ENCODE measurements at places on chromosomes 3 and 15.

DNA sequence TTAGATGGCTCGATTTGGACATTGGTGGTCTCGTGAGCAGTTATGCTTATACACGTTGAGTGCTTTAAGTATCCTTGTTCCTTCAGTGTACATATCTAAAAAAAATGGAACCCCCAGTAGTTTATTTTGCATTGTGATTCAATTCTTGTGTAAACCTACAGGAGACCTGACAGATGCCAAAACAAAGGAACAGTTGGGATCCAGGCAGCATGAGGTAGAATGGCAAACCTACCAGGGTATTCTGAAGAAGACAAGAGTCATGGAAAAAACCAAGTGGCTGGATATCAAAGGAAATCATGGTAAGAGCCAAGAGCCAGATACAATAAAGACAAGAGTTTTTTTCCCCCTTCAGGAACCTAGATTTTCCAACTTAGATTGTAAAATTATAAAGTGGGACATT lies 2.0 kb downstream of the TMEM62 start:
- DNase-seq, result no peak

DNA sequence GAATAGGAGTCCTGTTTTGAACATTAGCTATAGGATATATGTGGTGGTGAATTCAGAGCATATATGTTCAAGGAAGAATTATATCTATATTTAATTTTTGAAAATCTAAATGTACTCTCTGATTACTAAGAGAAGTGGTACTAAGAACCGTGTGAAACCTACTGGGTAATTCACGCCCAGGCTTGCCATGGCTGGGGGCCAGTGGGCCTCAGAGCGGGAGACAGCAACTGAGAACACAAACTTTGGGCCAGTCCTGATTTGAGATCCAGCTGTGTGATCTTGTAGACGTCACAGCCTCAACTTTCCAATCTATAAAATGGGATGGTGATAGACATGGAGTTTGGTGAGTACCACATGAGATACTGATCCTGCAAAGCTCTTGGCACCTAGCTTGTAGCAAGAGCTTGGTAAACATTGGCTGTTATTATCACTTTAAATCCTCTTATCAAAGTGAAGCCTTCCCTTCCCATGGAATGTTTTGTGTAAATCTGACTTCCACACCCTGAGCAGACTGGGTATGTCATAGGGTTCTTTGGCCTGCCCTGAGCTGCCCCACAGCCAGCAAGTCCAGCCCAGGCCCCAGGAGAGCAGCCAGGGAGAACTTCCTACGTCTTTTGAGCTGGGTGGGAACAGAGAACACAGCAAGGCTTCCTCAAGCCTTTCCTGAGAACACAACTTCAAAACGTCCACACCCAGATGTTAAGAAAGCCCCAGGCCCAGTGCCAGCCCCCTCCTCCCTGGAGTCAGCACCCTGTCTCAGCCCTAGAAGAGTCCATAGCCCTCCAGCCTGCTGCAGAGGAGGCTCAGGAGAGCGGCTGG lies 8.2 kb upstream of the PAQR5 start:
- DNase-seq, result no peak

DNA sequence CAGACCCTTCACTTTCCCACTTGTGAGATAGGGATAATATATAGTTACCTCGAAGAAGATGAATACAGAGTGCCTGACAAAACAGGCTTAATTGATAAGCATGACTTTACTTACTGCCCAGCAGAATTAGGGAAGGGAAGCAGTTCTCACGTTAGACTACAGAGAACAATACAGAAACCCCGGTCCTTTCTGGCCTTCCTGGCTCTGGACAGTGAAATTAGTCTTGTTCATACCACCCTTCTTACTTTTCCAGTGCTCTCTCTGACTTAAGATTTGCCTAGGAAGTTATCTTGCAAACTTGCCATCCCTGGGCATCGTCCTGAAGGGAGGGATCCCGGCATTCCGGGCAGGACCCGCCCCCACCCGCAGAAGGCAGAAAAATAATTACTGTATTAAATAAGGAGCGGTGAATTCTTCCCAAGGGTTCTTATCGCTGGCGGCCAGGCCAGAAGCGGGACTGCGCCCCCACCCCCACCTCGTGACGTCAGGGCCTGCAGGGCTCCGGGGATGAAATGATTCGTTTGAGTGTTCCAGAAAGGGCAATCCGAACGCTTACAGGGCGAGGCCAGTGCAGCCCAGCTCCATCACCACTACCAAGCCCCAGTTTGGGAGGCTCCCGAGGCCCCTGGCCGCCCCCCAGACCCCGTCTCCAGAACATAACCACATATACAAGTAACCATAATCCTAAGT lies 8.4 kb downstream of the SOX2 start:
- no peak for DNase-seq

DNA sequence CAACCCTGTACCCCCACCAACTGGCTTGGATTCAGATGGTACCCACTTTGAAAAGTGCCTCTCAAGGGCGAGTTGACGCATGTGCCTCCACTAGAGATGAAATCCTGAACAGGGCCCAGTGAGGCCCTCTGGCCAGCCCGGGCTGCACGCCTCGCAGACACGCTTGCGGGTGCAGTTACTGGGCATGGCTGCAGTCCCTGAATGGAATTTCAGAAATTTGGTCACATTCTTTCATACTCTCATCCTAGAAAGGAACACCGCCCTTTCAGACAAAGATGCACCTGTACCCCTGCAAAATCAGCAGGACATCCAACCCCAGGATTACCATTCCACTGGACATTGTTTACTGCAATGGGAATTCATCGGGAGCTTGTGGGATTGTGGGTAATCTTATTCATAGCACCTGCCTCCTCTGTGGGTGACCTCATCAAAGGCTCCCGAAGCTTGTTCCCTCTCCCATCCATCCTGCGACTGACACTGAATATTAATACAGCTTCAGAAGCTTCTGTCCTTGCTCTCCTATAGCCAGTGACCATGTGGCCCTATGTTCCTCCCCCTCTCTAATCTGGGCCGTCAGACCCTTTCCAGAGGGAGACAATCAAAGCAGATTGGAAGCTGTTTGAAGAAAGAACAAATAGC lies 42.5 kb upstream of the TPM1 start:
- no peak for DNase-seq

- DNase-seq, result peak; percentile 82
These were observed at the start of gene RSRC1 for GRCh38 chr3:158109804-158110657. TSS of gene RSRC1 (plus strand) at chr3:158110089. CDS start at chr3:158122105, 12,016 bp downstream.

- DNase-seq, result no peak
These were observed 47.4 kb downstream of the ZNF717 start for GRCh38 chr3:75737831-75738493.

DNA sequence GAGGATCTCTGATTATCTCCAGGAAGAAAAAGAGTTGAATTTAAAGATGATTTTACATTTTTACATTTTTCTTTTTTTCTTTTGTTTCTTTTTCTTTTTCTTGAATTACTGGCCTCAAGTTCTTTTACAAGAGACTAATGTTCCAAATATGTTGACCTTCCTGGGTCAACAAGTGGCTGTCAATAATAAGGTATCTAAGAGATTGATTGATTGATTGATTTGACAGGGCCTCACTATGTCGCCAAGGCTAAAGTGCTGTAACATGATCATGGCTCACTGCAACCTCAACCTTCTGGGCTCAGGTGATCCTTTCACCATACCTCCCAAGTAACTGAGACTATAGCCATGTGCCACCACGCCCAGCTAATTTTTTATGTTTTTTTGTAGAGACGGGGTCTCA lies 44.6 kb downstream of the KIF9 start:
- DNase-seq, result no peak

DNA sequence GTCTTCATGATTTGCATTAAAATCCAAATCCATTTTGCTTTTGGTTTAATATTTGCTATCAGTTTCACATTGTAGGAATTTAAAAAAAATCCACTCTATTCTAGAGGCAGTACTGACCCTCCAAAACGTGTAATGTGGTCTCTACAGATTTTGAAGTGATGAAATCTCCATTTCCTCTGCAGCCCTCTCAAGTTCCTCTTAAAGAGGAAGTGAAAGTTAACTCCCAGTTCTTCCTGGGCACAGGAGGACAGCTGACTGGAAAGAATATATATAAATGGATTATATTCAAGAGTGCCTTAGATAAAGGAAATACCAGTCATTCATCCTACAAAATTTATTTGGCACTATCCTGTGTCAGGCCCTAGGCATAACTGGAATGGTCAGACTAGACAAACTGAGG lies 83.5 kb upstream of the PLCL2 start:
- DNase-seq, result no peak

DNA sequence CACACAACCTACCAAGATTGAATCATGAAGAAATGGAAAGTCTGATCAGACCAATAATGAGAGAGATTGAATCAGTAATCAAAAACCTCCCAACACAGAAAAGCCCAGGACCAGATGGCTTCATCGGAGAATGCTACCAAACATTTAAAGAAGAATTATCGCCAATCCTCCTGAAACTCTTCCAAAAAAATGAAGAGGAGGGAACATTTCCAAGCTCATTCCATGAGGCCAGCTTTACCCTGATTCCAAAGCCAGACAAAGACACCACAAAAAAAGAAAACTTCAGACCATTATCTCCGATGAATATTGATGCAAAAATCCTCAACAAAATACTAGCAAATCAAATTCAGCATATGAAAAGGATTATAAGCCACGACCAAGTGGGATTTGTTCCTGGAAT lies 94.1 kb downstream of the SENP2 start:
- DNase-seq, result no peak

- no peak for DNase-seq
These were observed 9.5 kb downstream of the SPINT1 start for GRCh38 chr15:40853241-40853890.

- DNase-seq, result no peak
These were observed 40.9 kb downstream of the UACA start for GRCh38 chr15:70722266-70723121.

- no peak for DNase-seq
These were observed 1161.2 kb downstream of the ROBO2 start for GRCh38 chr3:78201091-78201490.

- DNase-seq, result no peak
These were observed 92.8 kb downstream of the OCA2 start for GRCh38 chr15:28006116-28006905.

DNA sequence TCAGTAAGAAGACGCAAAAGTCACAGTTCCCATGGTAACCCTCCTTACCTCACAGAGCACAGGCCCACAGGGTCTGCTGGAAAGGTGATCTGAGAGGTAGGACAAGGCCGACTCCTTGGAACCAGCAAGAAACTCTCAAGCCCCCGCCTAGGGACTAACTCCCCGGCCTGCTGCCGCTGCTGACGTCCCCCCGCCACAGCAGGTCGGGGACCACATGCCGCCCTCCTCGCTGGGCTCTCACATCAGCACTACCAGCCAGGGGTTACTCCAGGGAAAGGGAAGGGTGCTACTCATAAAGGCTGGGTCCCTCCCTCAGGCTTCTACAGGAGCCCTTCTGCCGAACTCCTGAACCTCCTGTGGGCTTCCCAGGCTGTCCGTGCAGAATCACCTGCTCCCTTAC lies 94.2 kb downstream of the XXYLT1 start:
- DNase-seq, result no peak

- DNase-seq, result no peak
These were observed 33.3 kb downstream of the KPNA1 start for GRCh38 chr3:122481390-122481789.

DNA sequence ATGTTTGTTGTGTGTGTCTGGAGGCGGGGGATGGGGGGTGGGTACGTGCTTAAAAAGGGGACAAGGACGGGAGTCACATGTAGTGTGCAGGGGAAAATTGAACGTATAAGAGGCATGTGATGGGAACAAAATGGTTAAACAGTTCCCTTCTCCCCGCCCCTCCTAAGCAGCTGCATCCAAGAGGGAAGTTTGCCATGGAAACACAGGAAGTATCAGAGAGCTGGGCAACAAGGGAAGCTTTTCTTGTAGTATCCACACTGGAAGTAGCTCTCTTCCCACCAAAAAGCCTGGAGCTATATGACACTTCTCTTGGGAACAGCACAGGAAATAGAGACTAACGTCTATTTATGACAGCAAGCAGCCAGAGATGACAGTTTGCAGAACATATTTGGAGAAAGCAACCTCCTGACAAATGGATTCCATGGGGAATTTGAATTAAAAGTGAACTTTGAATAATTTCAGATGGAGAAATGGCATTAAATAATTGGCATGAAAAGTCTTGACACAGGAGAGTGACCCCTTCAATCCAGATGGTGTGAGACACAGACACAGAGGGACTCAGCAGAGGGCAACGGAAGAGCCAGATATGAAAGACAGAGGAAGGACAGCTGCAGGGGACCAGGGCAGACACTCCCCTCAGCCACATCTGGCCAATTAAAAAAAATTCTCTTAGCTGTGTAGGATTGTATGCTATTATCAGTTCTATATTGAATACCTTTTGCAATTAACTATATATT lies 294.2 kb upstream of the TBL1XR1 start:
- no peak for DNase-seq

DNA sequence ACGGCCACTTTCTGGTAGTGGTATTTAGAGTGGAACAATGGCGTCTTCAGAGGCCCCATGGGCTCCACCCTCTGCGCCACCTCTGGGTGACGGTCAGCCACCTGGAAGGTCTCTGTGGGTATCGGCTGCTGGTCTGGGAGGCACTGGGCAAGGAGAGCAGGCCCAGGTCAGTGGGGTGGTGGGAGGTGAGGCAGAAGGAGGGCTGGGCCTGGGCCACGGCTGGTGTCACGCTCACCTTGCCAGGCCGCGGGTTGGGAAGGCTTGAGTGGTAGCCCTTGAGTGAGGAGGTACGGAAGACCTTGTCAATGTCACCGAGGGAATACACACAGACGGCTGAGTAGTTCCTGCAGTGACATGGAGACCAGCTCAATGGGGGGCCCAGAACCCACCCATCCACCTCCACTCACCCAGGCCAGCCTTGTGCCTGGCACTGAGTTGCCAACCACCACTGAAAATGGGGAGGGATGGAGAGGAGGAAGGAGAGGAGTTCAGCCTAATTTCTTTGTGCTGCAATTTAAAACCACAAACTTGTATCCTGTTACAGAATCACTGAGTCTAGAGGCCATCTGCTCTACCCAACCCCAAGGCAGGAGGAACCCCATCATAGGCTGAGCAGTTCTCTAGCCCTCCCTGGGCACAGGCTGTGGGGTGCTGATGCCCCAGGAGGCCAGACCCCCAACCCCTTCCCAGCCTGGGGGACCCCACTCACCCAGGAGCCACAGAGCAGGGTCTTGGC lies 19.0 kb downstream of the SEMA7A start:
- no peak for DNase-seq

GRCh38 chr3:179973931-179974361 lies 62.8 kb downstream of the PEX5L start:
- DNase-seq, result no peak

DNA sequence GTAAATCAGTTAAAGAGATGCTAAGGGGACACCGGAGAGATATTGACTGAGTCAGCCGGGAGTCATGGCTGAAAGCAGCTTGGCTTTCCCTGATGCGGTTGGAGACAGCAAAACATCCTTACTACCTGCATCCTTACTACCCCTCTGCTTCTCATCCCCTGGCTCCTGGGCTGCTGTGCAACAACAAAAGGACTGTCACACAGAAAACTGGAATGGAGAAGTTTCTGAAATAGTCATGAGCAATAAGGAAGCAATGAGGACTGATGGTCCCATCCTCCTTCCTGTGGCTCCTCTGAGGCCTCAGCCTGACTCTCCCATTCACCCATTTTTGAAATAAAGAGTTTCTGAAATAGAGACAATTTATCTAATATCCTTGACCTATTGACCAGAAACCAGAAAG lies 1.1 kb downstream of the HCLS1 start:
- DNase-seq, result no peak
